ENCODE measurements at places on chromosomes 1 and 21.

DNA sequence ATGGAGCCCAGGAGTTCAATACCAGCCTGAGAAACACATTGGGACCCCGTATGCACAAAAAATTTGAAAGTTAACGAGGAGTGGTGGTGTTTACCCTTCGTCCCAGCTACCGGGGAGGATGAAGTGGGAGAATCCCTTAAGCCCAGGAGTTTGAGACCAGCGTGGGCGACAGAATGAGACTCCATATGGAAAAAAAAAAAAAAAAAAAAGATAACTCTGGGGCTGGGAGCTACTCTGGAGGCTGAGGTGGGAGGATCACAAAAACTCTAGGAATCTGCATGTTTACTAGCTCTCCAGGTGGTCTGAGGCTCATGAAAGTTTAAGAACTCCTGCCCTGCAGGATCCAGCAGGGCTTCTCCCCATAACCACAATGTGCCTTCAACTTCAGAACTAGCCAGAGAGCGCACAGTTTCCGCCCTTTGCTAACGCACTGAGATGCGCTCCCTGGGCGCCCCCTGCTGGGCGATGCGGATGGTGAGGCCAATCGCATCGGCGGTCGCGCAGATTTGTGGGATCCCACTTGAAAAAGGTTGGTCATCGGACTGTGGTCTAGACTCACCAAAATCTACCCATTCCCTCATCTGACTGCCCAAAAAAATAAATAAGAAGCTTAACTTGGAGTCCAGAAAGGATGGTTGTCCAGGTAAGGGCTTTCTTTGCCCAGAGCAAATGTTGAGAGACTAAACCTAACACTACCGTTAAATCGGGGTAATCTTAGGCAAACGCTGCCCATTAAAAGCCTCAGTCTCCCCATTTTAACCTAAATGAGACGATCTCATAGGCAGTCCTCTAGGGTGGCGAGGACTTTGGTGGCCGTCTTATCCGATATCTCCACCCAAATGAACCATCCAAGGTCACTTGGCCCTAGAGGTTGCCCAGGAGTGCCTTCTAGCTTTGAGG is 8.8 kb downstream of the ZNF683 start:
- DNase-seq = peak; percentile 78

- DNase-seq = no peak
Observed at GRCh38 chr21:35017256-35017655, 31.8 kb downstream of the RUNX1 start.

DNA sequence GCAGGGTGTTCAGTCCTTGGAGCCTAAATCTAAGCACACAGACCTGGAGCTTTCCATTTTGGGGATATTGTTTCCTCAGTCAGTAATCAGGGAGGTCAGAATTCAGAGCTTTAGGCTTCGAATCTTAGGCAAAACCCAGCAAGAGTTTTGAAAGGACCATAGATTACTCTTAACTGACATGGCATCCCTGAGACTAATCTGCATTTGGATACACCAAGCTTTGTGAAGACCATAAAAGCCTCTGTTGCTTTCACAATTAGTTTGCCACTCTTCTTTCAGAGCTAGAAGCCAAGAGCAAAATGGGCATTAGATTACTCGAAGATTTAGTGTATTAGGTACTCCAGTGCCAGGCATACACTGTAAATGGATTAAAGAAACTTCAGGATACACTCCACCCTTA is 131.8 kb upstream of the GREM2 start:
- no peak for DNase-seq

- DNase-seq = no peak
Observed at GRCh38 chr1:45412899-45413298, 72.7 kb upstream of the MUTYH start.

DNA sequence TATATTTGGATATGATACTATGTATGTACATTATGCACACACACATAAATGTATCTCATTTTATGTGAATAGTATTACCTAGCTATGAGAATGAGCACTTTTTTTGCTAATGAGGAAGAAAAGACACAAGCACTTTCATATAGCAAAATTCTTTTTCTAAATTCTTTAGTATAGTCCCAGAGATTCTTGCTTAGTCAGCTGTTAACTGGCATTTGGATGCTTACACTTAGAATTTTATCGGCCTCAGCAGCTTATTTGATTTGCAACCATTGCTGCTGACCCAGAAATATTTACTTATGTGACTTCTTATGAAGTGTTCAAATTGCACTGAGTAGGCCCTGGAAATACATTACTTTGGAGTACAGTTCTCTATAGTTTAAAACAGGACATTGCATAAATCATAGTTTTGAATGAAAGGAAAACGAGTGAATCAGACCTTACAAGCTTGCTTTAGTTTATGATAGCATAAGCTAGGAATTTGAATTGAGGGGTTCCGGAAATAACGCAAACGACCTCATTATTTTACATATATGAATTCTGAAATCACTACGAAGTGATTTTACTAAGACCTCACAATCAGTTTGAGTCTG is 653.9 kb upstream of the NEGR1 start:
- DNase-seq = no peak

DNA sequence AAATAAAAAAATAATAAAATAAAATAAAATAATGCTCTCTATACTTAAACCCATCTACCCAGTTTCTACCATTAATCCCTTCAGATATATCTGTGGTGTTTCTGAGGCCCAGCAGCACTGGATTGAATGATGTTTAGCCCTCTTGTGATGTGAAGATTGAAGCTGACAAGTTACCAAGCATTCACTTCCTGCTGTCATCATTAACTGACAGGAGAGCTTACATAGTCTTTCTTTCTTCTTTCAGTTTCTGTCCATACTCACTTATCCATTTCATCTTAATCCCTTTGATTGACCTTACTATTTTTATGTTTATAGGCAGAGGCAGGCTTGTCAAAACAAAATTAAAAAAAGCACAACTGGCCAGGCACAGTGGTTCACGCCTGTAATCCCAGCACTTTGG is 38.8 kb upstream of the PGD start:
- DNase-seq = no peak

GRCh38 chr1:119779869-119780356 is 11.2 kb upstream of the HMGCS2 start:
- no peak for DNase-seq

DNA sequence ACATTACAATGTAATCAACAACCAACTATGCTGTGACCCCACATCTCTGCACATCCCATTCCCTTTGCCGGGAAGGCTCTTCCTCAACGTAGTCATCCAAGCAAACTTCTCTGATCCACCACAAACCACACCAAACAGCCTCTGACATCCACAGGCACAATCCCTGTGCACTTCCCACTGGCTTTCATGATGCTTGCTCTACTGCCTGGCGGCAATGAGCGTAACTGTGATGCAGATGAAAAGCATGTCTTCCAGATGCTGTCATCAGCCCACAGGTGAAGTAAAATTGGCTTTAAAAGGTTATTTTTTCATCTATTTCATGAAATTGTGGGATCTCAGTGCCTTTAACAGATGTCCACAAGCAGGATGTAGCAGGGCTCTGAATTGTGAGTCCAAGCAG is 635.2 kb downstream of the SMYD3 start:
- DNase-seq = no peak

DNA sequence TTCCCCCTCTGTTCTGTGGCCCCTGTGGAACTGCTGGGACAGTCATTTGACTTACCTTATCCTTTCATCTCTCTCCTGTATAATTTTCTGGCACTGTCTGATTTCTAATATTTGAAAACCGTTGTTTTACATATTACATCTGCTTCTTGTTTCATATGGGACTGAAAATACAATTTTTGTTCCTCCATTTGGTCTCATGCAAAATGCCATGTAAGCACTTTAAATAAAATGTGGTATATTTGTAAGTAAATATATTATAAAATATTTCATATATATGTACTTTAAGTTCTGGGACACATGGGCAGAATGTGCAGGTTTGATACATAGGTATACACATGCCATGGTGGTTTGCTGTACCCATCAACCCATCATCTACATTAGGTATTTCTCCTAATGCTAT is 93.9 kb upstream of the PLPPR5 start:
- no peak for DNase-seq

DNA sequence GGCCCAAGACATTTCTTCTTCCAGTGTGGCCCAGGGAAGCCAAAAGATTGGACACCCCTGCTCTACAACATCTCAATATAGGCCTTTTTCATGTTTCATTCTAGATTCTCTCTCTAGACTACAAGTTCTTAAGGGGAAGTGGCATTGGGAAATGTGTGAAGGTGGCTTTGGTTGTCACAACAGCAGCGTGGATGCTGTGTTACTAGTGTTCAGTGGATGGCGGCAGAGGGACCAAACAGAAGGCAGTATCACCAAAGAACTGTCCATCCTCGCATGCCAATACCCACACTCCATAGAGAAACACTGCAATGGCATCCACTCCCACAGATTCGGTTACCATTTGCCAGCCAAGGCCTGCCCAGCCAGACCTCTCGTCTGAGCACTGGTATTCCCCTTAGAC is 24.3 kb upstream of the IFNAR2 start:
- DNase-seq = no peak

DNA sequence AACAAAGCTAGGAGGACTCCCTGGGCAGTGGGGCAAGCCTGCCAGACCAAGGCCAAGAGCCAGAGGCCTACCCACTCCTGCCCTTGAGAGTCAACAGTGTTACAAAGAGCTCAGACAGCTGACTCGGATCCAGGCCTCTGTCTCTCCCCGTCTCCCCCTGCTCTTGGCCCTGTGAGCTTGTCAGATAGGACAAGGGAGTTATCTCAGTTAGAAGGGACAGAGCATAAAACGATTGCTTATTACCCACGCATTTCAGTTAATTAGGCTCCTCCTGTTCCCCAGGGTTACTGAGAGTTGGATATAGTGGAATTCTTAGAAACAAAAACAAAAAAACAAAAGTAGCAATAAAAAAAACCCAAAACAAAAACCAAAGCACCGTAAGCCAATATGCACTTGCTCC is 1.3 kb downstream of the SLC41A1 start:
- no peak for DNase-seq

DNA sequence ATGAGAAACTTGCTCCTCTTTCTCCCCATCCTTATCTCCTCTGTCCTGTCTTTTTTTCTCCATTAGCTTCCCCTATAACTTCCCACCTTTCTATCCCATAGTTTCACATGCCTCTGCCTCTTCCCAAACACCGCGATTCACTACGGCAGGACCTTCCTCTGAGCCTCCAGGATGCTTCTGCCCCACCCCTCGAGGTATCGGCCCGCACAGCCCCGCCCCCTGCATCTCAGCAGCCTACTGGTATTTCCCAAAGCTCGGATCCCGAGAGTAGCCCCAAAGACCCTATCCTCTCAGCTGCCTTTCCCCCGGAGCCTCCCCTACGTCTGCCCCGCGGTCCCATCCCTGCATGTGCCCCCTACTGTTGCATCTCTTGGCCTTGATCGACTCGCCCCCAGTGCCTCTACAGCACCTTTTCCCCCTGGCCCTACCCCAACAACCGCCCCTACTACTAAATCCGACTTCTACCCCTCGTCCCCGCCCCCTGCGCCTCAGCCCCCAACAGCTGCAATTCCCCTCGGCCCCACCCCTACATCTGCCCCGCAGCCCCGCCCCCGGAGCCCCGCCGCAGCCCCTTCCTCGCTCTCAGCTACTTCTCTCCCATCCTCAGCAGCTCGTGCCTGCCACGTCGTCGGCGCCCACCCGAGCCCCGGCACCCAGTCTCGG is 512 bp downstream of the PIAS3 start:
- no peak for DNase-seq

DNA sequence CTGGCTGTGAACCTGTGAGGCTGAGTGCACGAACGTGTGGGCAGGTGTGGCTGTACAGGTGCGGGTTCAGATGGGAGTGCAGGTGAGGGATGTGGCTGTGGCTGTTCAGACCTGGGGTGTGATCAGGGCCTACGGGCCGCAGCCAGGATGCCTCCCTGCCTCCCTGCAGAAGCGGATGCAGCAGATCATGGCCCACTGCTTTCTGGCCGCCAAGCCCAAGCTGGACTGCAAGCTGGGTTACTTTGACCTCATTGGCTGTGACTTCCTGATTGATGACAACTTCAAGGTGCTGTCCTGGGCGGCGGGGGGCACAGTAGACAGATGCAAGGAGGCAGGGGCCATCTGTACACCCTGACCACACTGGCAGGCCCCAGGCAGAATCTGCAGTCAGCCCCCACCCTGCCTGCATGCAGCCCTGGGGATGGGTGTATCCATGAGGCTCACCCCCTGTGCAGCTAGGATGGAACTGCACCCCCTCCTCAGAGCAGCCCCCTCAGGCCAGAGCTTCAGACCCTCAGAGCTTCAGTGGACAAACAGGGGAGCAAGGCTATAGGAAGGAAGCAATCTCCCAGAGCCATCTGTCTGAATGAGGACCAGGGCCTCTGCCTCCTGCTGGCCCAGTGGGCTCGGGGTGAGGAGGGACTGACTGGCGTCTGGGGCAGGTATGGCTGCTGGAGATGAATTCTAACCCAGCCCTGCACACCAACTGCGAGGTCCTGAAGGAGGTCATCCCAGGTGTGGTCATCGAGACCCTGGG is 9.8 kb downstream of the TNFRSF18 start:
- no peak for DNase-seq

- no peak for DNase-seq
Observed at GRCh38 chr1:10643607-10644306, 152.7 kb downstream of the CASZ1 start.

GRCh38 chr1:195933835-195934234 is 674.4 kb downstream of the KCNT2 start:
- DNase-seq = no peak

GRCh38 chr1:235057385-235058306 is 71.0 kb downstream of the TOMM20 start:
- no peak for DNase-seq

DNA sequence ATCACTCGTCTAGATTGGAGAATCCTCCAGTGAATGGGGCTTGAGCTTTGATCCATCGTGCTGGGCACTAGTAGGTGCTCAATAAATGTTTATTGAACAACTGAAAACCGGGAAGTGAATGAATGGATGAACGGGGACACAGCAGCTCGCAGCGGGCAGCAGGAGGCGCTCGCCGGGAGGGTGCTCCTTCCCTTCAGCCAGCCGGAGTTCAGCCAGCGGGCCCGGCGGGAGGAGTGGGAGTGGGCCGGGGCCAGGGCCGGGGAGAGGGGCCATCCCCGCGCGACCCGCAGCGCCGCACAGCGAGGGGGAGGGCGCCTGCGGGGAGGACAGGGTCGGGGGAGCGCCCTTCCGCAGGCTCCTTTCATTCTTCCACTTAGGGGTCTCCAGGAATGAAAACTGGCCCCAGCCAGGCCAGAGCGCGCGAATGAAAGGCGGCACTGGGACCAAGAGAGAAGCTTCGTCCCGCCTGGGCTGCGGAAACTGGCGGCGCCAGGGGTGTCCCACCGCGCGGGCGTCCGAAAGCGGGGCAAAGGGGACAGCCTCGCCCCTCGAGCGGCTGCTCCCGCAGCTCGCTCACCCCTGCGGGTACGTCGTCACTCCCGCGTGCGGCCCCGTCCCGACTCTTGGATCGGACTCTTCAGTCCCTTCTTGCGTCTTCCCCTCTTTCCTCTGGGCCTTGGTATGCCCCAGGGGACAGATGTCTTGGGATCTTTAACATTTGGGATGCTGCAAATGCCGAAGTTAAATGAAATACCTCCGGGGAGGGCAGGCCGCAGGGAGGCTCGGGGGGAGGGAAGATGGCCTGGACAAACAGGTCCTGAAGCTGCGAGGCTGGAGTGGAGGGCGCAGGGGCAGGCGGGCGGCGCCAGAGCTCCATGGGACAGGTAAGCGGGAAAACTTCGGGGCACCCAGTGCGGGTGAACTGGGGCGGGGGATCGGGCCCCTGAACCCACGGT is 3.6 kb upstream of the INAVA start:
- no peak for DNase-seq

- peak; percentile 35 for DNase-seq
Observed at GRCh38 chr1:22704440-22705067, 6.1 kb upstream of the EPHB2 start.

- no peak for DNase-seq
Observed at GRCh38 chr1:43388613-43389012, 987 bp downstream of the MED8 start.

Measured in stimulated activated CD8-positive, alpha-beta memory T cell treated with anti-CD3 and anti-CD28 coated beads, Interleukin-15, amount 100 ng/mL, for 24 hours (primary cell).